ENCODE measurements at places on chromosomes 12 and 14.
A peak's percentile ranks its signal among the peaks of the same experiment; 100 is the strongest.

DNA sequence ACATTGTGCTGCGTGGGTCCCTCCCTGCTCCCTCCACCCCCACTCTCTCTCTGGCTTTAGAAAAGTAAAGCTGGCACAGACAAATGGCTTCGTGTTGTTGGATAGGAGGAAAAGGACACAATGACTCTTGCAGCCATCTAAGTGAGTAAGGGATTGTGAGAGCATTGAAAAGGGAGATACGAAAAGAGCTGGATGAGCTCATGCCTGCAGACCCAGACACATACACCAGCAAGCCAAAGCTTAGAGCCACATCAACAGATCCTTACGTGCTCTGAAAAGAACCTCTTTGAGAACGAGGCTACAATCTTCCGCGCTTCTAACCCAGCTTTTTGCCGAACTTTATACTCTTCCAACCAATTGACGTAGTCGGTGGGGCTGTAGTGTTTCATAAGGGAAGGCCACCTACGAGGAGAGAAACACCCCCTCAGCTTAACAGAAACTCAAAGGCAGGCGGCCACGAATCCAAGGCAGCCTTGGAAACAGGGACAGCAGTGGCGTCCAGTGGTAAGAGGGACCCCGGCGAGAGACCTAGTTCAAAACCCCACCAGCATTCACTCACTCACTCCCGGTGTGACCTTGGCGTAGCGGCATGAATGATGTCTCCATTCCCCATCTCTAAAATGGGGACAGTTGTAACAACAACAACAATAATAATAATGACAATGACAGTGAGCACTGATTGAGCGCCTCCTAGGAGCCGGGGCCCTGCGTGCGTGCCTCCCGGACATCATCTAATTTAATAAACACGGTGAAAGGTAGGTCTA, 1.1 kb downstream of the FBXO21 start:
- peak overlapping the region; percentile 95 for H3K4me3 ChIP-seq
- no peaks in the 10 kb centered on the region for H3K27me3 ChIP-seq
- no peaks in the 10 kb centered on the region for H3K4me1 ChIP-seq
- DNase-seq = peak; percentile 68

DNA sequence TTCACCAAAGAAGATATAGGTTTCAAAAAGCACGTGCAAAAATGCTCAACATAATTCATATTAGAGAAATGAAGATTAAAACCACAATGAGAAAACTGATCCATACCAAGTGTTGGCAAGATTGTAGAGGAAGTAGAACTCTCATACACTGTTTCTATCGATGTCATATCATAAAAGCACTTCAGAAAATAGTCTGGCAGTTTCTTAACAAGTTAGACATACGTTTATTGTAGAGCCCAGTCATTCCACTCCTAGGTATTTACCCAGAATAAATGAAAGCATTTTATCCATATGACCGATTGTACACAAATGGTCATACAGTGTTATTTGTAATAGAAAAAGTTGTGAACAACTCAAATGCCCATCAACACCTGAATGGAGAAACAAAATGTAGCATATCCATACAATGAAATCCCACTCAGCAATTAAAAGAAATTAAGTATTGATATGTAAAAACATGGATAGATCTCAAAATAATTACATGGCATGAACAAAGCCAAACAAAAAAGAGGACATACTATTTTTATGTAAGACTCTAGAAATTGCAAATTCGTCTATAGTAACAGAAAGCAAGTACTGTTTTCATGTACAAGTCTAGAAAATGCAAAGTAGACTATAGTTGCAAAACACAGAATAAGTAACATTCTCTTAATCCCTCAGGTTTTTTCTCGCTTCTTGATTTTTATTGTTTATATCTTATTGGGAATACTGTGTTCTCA, 41.0 kb downstream of the USP15 start:
- H3K4me3 ChIP-seq = no peak overlapping the region
- DNase-seq = no peak
- peaks cover 12% of the 10 kb centered on the region for H3K27me3 ChIP-seq
- H3K27ac ChIP-seq = no peak overlapping the region
- peaks cover 37% of the 10 kb centered on the region for H3K36me3 ChIP-seq

- no peaks in the 10 kb centered on the region for H3K27me3 ChIP-seq
Measured at GRCh38 chr14:92209141-92209540, 87.4 kb downstream of the CPSF2 start.

DNA sequence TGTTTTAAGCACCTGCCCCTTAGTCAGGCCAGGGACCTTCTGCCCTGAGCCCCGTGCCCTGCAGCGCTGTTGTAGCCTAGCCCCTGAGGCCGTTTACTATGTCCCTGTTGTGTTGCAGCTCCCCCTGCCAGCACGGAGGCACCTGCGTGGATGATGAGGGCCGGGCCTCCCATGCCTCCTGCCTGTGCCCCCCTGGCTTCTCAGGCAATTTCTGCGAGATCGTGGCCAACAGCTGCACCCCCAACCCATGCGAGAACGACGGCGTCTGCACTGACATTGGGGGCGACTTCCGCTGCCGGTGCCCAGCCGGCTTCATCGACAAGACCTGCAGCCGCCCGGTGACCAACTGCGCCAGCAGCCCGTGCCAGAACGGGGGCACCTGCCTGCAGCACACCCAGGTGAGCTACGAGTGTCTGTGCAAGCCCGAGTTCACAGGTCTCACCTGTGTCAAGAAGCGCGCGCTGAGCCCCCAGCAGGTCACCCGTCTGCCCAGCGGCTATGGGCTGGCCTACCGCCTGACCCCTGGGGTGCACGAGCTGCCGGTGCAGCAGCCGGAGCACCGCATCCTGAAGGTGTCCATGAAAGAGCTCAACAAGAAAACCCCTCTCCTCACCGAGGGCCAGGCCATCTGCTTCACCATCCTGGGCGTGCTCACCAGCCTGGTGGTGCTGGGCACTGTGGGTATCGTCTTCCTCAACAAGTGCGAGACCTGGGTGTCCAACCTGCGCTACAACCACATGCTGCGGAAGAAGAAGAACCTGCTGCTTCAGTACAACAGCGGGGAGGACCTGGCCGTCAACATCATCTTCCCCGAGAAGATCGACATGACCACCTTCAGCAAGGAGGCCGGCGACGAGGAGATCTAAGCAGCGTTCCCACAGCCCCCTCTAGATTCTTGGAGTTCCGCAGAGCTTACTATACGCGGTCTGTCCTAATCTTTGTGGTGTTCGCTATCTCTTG, 7.6 kb downstream of the DLK1 start:
- H3K27ac ChIP-seq = no peak overlapping the region
- peaks cover 4% of the 10 kb centered on the region for H3K27me3 ChIP-seq
- DNase-seq = peak; percentile 44
- H3K4me3 ChIP-seq = no peak overlapping the region

- no peak for DNase-seq
- H3K27me3 ChIP-seq = no peaks in the 10 kb centered on the region
- H3K4me1 ChIP-seq = peaks cover 23% of the 10 kb centered on the region
- H3K4me3 ChIP-seq = no peak overlapping the region
- no peaks in the 10 kb centered on the region for H3K36me3 ChIP-seq
Measured at GRCh38 chr14:62691647-62692489, 353.4 kb downstream of the KCNH5 start.

GRCh38 chr12:106769078-106769477, 5.4 kb upstream of the RIC8B start:
- no peak overlapping the region for H3K4me3 ChIP-seq
- no peaks in the 10 kb centered on the region for H3K27me3 ChIP-seq
- peak overlapping the region; percentile 90 for H3K27ac ChIP-seq

DNA sequence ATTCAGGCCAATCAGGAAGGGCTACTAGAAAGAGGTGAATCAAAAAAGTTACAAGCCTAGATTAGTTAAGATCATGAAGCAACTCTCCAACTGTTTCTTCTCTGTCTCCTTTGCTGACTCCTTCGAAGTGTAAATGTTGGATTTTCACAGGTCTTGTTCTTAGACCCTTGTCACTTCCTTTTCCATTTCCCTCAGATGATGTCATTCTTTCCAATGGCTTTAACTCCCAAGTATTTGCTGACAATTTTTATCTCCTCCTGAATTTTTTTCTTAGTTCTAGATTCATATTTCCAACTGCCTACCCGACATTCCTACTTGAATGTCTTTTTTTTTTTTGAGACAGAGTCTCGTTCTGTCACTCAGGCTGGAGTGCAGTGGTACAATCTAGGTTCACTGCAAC, 10.8 kb downstream of the GAS2L3 start:
- no peak overlapping the region for H3K27ac ChIP-seq
- H3K4me3 ChIP-seq = no peak overlapping the region
- H3K4me1 ChIP-seq = no peaks in the 10 kb centered on the region
- no peaks in the 10 kb centered on the region for H3K36me3 ChIP-seq

GRCh38 chr14:81388336-81388735, 11.8 kb downstream of the STON2 start:
- no peaks in the 10 kb centered on the region for H3K36me3 ChIP-seq
- no peak overlapping the region for H3K4me3 ChIP-seq
- no peaks in the 10 kb centered on the region for H3K27me3 ChIP-seq
- no peaks in the 10 kb centered on the region for H3K4me1 ChIP-seq
- H3K27ac ChIP-seq = no peak overlapping the region

DNA sequence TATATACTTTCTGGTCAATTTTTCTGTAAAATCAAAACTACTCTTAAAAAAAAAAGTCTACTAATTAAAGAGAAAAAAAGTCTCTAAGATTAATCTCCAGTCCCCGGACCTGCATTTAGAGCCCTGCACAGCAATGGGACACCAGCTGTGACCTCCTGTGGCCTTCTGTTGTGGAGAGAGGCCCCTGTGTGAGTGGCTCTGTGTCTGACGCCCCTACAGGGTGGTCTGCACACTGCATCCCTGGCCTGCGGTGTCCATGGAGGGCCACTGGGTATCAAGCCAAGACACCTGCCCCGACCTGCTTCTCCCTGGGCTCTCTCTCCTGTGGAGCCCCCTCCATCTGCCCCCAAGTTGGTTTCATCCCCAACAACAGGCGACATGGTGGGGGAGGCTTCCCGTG, 248.0 kb upstream of the DIO3 start:
- peaks cover 7% of the 10 kb centered on the region for H3K36me3 ChIP-seq
- no peaks in the 10 kb centered on the region for H3K4me1 ChIP-seq

DNA sequence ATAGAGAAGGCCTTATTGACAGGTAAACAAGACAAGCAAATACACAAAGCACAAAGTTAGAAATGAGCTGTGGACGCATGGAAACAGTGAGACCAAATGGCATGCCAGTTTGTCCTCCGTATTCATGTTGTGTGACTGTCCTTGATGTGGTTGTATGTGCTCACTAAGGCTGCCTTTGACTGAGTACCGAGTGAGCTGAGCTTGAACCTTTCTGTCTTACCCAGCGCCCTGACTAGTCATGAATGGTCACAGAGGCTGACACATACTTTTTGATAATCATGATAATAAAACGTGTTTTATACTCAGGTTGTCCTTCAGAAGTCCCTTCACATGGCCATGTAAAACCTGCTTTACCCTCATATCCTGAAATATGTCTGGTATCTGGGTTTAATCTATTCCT, 553 bp upstream of the CATSPERB start:
- H3K4me3 ChIP-seq = no peak overlapping the region
- no peak for DNase-seq
- H3K27me3 ChIP-seq = no peaks in the 10 kb centered on the region
- H3K36me3 ChIP-seq = no peaks in the 10 kb centered on the region
- no peak overlapping the region for H3K27ac ChIP-seq

- H3K4me1 ChIP-seq = no peaks in the 10 kb centered on the region
- no peak for DNase-seq
- H3K4me3 ChIP-seq = peak overlapping the region; percentile 95
- no peak overlapping the region for H3K27ac ChIP-seq
- H3K27me3 ChIP-seq = no peaks in the 10 kb centered on the region
Measured at GRCh38 chr12:58917699-58918468, 2.4 kb downstream of the LRIG3 start.

DNA sequence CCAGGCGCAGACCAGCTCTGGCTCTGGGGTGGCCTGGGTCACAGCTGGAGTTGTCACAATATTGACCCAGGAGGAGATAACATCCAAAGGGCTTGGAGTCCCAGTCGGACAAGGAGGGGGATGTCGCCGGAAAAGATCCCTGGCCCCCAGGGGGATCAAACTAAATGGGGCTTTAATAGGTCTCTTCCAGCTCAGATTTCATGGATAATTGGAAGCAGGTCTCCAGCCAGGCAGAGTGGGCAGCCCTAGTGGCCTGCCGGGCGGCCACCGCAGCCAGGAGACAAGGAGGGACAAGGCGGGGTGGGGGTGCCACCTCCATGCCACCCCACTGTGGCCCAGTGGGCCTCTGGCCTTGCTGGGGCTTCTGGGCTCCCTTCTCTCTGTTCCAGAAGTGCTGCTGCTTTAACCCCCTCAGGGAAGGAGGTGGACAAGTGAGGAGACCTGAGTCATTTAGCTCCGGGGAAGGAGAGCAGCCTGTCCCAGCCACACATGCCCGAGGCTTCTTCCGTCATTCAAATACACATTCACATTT, 23.1 kb upstream of the PGF start:
- H3K27ac ChIP-seq = no peak overlapping the region
- H3K4me1 ChIP-seq = peaks cover 25% of the 10 kb centered on the region
- H3K36me3 ChIP-seq = no peaks in the 10 kb centered on the region

- no peaks in the 10 kb centered on the region for H3K27me3 ChIP-seq
- peak; percentile 35 for DNase-seq
- no peaks in the 10 kb centered on the region for H3K4me1 ChIP-seq
- no peak overlapping the region for H3K4me3 ChIP-seq
- H3K27ac ChIP-seq = no peak overlapping the region
- H3K36me3 ChIP-seq = no peaks in the 10 kb centered on the region
Measured at GRCh38 chr12:93287149-93287548, 90.6 kb upstream of the NUDT4 start.

DNA sequence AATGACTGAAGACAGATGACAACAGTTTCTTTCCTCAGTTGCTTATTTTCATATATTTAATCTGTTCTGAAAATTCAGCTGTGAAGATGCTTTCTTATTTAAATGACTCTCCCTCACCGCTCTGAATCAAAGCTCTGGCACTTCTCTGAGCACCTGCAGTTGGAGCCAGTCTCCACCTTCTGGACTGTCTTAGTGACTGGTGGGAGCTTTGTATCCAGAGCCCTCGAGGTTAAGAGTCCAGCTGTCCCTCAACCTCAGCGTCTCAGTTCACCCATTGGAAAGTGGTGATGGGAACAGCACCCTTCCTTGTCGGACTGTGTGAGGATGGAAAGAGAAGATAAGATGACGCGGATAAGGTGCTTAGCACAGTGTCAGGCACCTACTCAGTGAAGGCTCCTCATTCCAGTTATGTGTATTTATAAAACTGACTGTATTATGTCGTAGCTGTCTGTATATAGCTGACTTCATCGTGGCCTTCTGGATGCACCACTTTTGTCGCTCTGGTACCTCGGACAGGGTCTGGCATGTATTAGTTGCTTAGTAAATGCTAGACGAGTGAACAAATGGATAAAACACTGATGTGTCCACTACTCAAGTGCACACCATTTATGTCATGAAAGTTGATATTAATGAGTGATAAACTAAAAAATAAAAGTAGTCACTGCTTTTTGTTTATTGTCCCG, 34.5 kb downstream of the ELK3 start:
- H3K4me3 ChIP-seq = no peak overlapping the region
- no peaks in the 10 kb centered on the region for H3K4me1 ChIP-seq
- H3K27ac ChIP-seq = no peak overlapping the region
- peaks cover 22% of the 10 kb centered on the region for H3K36me3 ChIP-seq
- DNase-seq = no peak

- no peak overlapping the region for H3K4me3 ChIP-seq
- H3K36me3 ChIP-seq = no peaks in the 10 kb centered on the region
- peaks cover 19% of the 10 kb centered on the region for H3K4me1 ChIP-seq
- DNase-seq = no peak
- H3K27me3 ChIP-seq = no peaks in the 10 kb centered on the region
Measured at GRCh38 chr14:65304963-65305362, 107.6 kb upstream of the FUT8 start.

- H3K4me3 ChIP-seq = no peak overlapping the region
- no peaks in the 10 kb centered on the region for H3K27me3 ChIP-seq
- no peak for DNase-seq
- no peak overlapping the region for H3K27ac ChIP-seq
Measured at GRCh38 chr14:36019126-36019525, 157.4 kb downstream of the PTCSC3 start.

- H3K27ac ChIP-seq = no peak overlapping the region
- DNase-seq = no peak
- no peaks in the 10 kb centered on the region for H3K27me3 ChIP-seq
Measured at GRCh38 chr12:50580436-50580835, 75.7 kb downstream of the DIP2B start.
